GOT3 (cell line): ENCODE measurements at places on chromosomes 1 and 21.

GRCh38 chr1:246528933-246529731 is 22.1 kb upstream of the SMYD3 start:
- DNase-seq, result no peak

DNA sequence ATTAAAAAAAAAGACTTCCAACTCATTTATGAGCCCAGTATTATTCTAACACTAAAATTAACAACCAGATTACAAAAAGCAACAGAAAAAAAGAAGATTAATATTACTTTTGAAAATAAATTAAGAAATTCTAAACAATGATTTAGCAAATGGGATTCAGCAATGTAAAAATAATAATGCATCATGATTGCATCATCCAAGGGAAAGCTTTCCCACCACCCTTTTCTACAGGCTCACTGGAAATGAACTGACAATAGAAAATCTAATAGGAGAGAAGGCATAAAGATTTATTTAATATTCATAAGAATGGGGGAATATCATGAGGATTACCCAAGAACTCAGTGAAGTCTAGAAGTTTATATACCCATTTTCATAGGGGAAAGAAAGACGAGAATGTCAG is 1671.9 kb downstream of the NCAM2 start:
- no peak for DNase-seq

DNA sequence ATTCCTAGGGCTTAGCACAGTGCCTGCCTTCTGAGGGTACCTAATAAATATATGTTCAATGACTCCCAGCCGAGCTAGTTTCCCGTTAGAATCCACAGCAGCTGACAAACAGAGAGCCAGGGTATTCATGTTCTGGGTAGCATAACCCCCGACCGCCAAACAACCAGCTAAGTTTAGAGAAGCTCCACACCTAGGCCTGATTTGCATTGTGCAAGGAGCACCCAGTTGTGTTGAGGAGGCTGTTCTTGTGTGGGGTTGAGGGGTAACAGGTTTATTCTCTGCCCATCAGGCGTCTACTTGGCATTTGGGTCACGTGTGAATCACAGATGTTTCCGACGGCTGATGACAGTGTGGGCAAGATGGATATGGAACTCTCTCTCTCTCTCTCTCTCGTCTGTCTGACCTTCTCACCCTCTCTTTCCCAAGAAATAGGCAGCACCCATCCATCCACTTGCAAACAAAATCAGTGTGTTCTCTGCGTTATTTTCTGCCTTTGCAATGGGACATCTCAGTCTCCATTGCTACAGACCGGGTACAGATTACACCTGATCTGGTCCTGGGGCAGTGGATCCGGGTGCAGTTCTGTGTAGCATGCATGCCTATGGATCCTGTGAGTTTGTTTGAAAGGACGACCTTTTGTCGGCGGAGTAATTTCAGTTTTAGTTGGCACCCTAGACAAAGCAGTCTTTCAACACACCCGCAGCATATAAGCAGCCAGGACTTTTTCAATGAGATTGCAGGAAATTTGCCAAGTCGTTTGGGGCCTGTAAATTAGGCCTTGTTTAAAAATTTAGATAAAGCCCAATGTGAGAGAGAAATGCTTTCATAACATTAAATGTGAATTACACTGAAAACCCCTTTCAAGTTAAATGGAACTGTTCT is 29.4 kb downstream of the KAZN start:
- DNase-seq, result no peak

- DNase-seq, result no peak
Measured at GRCh38 chr1:42152907-42153600, at the start of gene GUCA2B. Gene GUCA2B, plus strand, starts transcription at chr1:42153410. Its CDS starts 41 bp downstream, at chr1:42153451.

GRCh38 chr1:241844593-241844992 is 3.4 kb upstream of the EXO1 start:
- no peak for DNase-seq

DNA sequence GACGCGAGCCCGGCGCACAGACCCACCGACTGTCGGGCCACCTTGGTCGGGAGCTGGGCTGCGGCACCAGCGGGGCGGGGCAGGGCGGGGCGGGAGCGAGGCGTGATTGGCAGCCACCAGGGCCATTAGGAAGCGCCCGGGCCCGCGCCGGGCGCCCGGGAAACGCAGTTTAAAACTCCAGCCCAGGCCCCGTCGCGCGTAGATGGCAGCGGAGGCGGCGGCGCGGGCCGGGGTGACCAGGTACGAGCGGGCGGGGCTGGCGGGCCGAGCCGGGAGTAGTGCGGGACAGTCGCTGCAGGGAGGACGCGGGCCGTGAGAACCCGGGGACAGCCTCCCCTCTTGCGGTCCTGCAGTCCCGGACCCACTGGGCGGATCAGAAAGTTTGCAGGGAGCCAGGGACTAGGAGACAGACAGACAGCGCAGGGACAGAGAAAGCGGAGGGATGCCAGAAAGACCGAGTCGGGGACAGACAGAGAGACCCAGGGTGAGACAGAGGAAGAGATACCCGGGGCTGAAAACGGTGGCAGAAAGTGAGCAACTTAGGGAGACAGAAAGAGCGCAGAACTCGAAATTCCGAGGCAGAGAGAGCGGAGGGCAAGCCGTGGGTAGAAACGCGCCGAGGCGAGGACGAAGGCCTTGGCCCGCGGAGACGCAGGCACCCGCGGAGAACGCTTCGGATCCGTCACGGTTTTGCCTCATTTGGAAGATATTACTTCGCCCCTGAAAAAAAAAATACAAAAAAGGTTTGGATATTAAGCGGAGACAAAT is at the start of gene DMBX1:
DMBX1 (plus strand) TSS at position 199 of the 768 bp plus-strand sequence. CDS start 17,175 bp downstream, outside the sequence.
- DNase-seq, result no peak

GRCh38 chr1:184959626-184960025 is 14.7 kb downstream of the NIBAN1 start:
- no peak for DNase-seq

DNA sequence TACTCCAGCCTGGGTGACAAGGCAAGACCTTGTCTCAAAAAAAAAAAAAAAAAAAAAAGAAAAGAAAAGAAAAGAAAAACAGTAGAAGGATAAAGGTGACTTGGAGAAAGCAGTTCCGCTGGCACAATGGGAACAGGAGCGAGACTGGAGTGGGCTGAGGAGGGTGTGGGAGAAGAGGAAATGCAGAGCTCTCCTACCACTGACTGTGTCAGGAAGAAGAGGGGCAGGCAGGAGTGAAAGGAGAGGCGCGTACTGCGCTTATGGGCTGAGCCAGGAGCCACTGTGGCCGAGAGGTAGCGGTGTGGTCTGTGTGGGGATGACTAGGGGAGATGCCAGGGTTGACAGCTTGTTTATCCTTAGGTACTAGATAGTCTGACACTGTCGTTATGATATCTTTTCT is 6.4 kb upstream of the PROK1 start:
- no peak for DNase-seq

GRCh38 chr1:181135815-181136737 is 47.6 kb downstream of the IER5 start:
- DNase-seq, result no peak

DNA sequence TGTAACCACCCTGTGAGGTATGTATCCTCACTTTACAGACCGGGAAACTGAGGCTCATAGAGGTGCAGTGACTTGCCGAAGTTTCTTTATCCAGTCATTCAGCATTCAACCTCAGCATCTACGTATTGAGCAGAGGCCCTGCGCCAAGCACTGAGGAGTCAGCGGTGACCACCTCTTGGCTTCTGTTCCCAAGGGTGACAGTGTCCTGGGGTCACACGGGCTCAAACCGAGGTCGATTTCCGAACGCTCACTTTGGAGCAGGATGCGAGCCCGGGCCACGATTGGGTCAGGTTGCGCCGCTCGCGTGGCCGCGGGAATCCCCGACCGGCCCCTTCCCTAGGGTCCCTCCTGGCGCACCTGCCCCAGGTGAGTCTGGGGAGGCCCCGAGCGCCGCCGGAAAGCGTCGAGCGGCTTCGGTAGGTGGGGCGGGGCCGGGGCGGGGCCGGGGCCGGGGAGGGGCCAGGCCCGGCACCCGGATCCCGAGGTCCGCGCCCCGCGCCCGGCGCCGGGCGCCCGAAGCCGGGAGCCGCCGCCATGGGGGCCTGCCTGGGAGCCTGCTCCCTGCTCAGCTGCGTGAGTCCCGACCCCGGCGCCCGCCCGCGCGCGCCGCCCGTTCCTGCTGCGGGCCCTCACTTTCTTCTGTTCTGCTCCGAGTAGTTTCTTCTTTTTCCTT is at the start of gene SERINC2:
SERINC2 (plus strand) TSS at position 482 of the 673 bp plus-strand sequence; CDS start at position 535, 53 bp downstream.
- no peak for DNase-seq

GRCh38 chr1:82775406-82776000 is 974.8 kb downstream of the ADGRL2 start:
- no peak for DNase-seq

GRCh38 chr1:84693005-84693404 is 2.7 kb upstream of the SSX2IP start:
- DNase-seq, result no peak
